Muscle of leg (tissue), 16 donors: ENCODE measurements at places on chromosomes 5 and 9. TPM values are rescaled to one million over a fixed set of nuclear protein-coding genes. Genes with fewer than 3 reads are reported as not detected.
A peak's percentile ranks its signal among the peaks of the same experiment; 100 is the strongest.

DNA sequence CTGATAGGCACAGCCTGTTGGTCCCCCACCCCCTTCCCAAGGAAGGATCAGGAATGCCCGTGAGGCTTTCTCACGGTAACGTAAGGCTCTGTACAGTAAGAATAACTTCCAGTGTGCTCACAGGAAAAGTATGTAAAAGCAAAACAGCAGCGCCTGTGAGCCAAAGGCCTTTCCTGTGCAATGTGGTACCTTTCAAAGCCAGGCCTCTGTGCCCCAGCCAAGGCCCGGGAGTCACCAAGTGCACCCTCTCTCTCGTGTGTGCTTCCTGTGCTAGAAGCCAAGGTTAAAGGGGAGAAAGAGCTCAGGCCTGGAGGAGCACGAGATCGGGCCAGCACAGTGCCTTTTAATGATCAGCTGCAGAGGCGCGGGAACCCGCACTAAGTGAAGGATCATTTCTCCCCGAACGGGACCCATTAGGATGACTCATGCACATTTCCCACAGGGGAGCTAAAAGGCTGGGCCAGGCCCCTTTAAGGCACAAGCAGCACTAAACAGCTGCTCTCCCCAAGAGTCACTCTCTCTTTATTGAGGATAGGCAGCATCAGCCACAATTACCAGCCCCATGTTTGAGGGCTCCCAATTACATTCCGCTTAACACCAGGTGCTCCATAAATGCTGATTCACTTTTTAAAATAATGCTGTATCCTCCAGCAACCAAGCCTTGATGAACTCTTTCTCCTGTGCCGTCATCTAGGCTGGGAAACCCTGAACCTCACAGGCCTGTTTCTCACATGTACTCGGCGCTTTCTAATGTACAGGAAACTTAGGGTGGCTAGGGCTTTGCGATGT lies 42.8 kb downstream of the SHB start:
- DNase-seq, result peak; percentile 88

- DNase-seq, result peak; percentile 28
Observed at GRCh38 chr9:88007291-88007650, 32.9 kb upstream of the CDK20 start.

- no peak for DNase-seq
Observed at GRCh38 chr9:134656334-134657006, 14.9 kb downstream of the COL5A1 start.

DNA sequence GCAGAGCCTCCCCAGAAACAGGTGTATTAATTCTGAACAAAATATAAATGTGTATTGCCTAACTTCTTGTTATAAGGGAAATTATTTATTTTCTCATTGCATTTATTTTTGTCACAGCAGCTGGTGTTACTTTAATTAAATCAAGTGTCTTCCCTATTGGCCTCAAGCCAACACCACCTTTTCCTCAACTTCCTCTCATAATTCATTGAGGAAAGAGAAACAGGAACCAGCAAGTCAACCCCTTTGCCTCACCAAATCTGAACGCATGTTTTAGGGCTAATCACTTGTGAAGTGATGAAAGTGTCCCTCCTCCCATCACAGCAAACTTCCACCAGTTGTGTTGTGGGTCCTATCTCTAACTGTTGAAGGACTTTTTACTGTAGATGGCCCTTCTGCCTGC lies 73.1 kb downstream of the DIRAS2 start:
- DNase-seq, result peak; percentile 39

The PRDM9 gene
- not detected for polyA plus RNA-seq

DNA sequence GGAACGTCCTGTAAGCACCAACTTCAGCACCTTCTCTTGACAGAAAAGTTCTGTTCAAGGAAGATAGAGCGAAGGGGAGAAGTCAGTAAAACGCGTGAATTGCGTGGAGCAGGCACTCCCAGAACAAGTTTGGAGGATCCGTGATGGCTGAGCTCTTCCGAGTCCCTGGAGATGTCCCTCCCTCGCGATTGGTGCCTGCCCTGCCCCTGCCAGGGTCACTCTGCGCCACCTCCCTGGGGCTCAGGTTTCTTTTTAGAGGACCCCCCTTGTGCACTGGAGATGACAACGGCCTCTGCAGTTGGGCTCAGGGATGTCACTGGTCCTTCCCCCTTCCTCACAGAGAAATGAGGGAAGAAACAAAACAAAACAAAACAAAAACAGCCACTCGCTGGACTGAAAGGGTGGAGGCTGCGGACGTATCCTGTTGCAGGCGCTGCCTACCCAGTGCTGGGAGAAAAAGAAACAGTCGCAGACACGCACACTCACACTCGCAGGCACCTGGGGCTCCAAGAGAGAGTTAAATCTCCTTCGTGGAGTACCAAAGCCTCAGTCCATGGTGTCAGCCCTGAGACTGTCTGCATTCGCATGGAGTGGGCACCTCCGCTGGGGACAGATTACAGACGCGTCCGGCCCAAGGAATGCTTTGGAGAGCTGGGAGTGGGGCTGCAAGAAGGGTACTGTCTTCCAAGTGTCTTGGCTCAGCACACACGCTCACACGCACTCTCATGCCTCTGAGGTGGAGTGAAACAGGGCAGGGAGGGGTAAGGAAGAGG lies 512.7 kb downstream of the SLCO4C1 start:
- DNase-seq, result peak; percentile 26

The TAS2R1 gene
- polyA plus RNA-seq, result not detected

DNA sequence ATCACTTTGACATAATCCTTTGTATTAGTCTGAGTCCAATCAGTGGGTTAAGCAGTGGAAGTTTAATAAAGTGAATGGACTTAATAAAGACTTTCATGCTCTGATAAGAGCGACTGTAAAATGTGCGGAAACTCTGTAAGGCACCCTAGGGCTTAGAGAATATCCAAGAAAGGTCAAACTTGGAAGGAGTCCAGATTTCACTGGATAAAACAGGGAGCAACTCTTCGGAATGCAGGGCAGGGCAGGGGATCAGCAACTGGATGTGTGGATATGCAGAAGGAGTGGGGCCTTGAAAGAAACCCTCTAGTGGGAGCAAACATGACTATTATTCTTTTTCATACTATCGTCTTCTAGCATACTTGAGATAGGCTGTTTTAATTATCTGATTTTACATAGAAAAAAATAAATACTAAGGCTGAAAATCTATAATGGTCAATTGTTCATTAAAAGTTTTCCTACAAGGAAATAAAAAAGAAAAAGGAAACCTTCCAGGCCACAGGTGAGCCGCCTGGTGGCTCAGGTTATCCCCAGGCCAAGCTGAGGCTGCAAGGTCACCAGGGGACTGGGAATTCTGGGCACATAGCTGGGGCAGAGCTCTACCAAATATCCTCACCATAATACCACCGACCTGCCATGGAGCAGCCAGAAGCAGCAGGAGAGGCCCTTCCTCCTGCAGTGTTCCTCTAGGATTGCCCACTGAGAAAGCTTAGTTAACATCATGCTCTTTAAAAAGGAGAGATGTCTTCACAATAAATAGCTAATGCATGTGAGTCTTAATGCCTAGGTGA lies 46.3 kb upstream of the CCDC112 start:
- DNase-seq, result peak; percentile 27

The F2RL2 gene
- 3.0 TPM for polyA plus RNA-seq
